Activated B cell treated with CpG ODN at 0.5 μM for 24 hours (primary cell): ENCODE measurements at places on chromosomes 3 and 15. TPM values are rescaled to one million over a fixed set of nuclear protein-coding genes. Genes with fewer than 3 reads are reported as not detected.

DNA sequence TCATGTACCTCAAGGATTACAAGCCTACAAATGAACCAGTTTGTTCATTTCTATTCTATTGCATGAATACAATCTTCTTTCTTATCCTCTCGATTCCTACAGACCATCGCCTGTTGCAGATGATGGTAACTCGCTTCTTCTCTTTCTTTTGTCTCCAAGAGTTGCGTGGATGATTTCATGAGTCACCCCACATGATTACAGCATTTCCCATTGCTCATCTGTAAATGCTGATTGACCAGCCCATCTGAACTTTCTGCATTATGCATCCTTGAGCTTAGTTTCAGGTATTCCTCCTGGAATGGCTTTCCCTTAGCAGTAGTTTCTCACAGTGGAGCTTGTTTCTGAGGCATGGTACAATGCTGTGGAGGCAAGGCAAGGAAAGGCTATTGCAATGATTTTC lies 109.6 kb upstream of the TOPAZ1 start:
- DNase-seq, result no peak

DNA sequence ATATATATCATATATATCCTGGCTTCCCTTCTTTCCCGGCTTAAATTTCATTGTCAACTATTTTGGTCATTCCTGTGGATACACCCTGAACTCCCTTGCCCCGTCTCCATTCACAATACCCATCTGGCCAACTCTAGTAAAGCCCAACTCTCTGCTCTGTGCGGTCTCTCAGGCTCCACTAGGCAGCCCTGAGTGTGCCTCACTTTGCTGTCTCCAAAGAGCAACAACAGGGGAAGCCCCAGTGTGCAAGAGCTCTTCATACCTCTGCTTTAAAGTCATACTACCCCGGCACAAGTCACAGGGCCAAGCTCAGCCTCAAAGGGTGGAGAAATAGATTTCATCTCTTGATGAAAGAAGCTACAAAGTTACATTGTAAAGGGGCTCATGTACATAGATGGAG lies 18.9 kb upstream of the FEM1B start:
- no peak for DNase-seq

DNA sequence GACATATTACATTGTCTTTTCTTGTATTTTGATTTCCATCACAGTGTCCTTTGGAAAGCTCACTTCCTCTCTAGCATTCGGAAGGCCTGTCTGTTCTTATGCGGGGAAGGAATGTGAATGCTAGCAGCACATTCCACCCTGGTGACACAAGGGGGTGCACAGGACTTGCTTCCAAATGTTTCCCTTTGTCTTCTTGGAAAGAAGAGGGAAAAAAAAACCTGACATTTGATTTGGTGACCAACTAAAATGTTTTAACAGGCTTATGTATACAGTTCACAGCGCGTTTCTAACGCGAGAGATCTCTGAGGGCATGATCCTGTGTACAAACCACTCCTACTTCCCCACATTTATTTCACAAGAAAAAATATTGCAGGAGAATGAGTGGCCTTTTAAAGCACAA lies 107.6 kb upstream of the FXR1 start:
- DNase-seq, result no peak

DNA sequence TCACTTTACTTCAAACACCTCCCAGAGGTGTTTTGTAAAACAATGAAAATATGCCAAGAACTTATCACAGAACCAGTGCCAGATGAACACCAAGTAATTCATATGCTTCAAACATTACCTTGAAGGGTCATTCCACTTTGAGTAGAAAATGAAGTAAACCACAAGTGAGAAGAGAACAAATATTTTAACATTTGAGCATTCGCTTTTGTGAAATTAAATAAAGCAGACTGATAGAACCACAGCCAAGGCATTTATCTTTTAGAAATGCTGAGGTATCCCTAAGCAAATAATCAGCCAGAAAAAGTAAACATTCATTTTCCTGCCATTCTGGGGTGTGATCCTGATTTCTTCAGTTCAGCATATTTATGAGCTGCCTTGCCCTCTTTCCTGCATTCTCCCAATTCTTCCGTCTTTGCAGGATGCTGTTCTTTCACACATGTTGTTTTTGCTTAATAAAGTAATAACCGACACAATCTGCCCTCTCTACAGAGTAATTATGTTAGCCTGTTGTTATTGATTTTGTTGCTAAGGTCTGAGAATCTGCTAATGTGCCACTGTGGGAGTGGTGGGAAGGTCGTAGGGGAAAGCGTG lies 235.6 kb upstream of the TGFBR2 start:
- DNase-seq, result no peak

DNA sequence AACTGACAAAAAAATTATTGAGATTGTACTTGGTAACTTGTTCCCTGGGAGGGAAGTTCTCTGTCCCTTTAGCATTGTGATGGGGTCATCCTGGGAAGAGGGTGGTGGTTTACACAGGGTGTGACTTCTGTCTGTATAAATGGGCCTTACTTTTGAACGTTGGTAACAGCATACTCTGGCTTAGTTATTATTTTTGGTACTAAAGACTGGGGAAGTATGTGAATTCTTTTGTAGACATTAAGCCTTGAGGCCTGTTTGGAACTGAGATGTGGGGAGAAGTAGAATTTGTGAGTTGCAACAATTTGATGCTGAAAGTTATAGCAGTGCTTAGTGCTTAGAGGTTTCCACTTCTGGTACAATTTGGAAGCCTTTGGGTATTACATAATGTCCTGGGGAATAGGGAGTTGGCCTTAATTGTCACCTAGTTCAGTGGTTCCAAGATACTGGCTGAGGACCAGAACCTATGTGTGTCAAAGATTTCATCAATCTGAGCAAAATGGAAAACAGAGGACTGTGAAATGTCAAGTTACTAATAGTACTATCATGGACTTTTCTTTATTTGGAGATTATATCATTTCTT lies 15.9 kb downstream of the TLNRD1 start:
- no peak for DNase-seq

DNA sequence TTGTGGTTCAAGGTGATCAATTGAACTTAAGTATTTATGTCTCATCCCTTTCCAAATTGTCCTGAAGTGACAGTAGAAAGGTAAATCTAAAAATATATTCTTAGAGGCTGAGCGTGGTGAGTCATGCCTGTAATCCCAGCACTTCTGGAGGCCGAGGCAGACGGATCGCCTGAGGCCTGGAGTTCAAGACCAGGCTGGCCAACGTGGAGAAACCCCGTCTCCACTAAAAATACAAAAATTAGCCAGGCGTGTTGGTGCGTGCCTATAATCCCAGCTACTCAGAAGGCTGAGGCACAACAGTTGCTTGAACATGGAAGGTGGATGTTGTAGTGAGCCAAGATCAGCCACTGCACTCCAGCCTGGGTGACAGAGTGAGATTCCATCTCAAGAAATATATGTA lies 226.6 kb downstream of the DPH6 start:
- no peak for DNase-seq

TFG gene
- total RNA-seq, result 42.5 and 44.5 TPM in 2 replicates

ARHGAP31 gene
- 23.7 and 26.0 TPM in 2 replicates for total RNA-seq

CASR gene
- total RNA-seq, result 0.02 TPM in 1 of 2 replicates, not detected in the other
